Activated CD8-positive, alpha-beta T cell treated with anti-CD3 and anti-CD28 coated beads for 36 hours (primary cell): ENCODE measurements at places on chromosomes 5 and 9.

GRCh38 chr5:9265441-9266287, 280.2 kb downstream of the SEMA5A start:
- H3K4me3 ChIP-seq = no peak overlapping the region
- H3K4me1 ChIP-seq = no peaks in the 10 kb centered on the region
- no peaks in the 10 kb centered on the region for H3K27me3 ChIP-seq
- H3K27ac ChIP-seq = no peak overlapping the region

DNA sequence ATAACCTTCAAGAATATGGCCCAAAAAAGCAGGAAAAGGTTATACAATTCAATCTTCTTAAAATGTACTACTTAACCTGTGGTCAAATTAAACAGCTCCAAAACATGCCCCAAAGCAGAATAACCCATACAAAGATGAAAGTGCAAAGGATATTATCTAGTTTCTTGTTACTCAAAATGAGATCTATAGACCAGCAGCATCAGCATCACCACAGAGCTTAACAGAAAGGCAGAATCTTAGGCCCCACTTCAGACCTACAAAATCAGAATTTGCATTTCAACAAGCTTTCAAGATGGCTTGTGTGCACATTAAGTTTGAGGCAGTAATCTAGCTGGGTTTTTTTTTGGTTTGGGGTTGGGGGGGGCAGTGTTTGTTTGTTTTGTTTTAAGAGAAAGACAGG, 54.0 kb downstream of the SCAI start:
- H3K36me3 ChIP-seq = peaks cover 3% of the 10 kb centered on the region
- no peak for DNase-seq
- no peaks in the 10 kb centered on the region for H3K27me3 ChIP-seq
- H3K4me3 ChIP-seq = no peak overlapping the region
- peaks cover 3% of the 10 kb centered on the region for H3K4me1 ChIP-seq
- H3K27ac ChIP-seq = no peak overlapping the region

DNA sequence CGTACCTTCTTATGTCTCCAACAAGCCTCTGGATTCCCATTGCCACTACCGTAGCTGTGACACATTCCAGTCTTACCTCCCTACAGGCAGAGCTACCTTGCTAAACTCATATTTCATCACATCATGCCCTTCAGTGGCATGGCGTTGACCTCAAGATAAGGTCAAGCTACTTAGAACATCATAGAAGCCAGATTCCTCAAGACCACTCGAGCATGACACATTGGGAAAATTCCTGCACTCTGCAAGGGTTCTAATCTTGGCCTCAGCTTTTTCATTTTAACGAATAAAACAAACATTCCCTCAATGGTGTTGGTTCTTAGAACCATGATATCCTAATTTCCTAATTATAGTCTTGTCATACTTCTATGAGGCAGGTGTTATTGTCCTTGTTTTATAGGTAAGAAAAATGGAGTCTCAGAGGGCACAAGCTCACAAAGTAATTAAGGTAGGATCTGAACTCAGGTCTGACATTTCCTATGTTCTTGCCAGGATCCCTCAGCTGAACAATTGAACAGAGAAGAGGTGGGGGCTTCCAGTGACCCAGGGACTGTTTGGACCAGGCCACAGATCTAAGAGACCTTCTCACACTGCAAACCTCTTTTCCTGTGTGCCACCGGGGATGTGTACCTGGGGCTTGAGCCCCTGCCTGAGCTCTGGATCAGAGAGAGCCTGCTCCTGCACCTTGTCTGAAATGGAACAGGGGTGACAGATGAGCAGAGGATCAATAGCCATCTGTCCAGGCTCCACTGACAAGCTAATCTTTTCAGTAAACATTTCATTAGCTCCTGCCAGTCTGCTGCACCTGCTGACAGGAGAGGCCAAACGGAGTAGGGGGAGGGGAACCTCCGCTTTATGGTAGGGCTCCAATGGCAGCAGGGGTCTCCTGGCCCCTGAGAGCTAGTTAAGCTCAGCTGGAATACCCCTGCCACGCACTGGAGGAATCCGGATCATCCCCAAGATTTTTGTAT, 49.3 kb downstream of the ALG2 start:
- H3K27ac ChIP-seq = no peak overlapping the region
- peaks cover 36% of the 10 kb centered on the region for H3K4me1 ChIP-seq
- no peak overlapping the region for H3K4me3 ChIP-seq
- no peak for DNase-seq

DNA sequence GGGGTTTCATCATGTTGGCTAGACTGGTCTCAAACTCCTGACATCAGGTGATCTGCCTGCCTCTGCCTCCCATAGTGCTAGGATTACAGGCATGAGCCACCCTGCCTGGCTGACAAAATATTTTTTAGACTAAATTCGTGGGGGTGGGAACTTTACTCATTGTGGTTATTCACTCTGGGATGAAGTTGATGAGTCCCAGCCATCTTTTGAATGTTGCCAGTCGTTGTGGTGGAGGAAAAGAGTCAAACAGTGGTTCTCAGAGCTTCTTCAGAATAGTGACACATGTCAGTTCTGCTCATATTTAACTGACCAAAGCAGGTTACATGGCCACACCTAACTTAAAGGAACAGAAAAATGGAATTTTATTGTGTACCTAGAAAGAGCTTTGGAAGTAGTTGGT, 6.9 kb downstream of the SREK1 start:
- H3K4me1 ChIP-seq = peaks cover 57% of the 10 kb centered on the region
- H3K36me3 ChIP-seq = peaks cover 39% of the 10 kb centered on the region
- no peaks in the 10 kb centered on the region for H3K27me3 ChIP-seq
- peak overlapping the region; percentile 53 for H3K27ac ChIP-seq

DNA sequence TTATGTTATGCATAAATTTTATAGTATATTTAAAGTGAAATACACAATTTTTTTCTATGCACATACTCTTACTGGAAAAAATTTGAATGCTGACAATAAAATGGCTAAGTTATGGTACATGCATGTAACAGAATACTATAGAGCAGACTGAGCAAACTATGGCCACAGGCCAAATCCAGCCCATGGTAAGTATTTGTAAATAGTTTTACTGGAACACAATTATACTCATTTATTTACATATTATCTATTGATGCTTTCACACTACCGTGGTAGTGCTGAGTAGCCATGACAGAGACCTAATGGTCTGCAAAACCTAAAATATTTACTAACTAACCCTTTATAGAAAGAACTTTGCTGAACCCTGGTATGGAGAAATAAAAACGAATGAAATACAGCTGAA, 45.7 kb downstream of the TEX10 start:
- no peak overlapping the region for H3K4me3 ChIP-seq
- peaks cover 76% of the 10 kb centered on the region for H3K36me3 ChIP-seq
- DNase-seq = no peak
- peaks cover 23% of the 10 kb centered on the region for H3K4me1 ChIP-seq
- H3K27me3 ChIP-seq = no peaks in the 10 kb centered on the region

DNA sequence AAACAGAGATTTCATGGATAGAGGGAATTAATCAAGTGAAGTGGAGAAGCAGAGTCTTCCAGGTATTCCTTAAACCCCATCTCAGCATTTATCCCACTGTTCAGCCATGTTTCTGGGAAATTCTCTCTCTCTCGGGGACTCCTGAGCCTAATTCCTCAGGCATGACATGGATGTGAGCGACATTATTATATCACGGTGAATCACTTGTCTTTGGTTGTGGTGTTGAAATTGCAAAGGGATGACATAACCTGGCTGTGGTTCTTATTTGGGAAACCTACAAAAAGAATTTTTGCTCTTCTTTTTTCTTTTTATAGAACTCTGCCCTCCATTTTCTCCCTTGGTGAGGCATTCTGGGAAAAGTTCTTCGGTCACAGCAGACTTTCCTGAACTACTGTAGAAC, 457.9 kb upstream of the PTGER4 start:
- peaks cover 53% of the 10 kb centered on the region for H3K4me1 ChIP-seq
- peaks cover 3% of the 10 kb centered on the region for H3K27me3 ChIP-seq
- H3K27ac ChIP-seq = no peak overlapping the region
- H3K4me3 ChIP-seq = no peak overlapping the region
- DNase-seq = no peak

- no peaks in the 10 kb centered on the region for H3K4me1 ChIP-seq
- no peaks in the 10 kb centered on the region for H3K36me3 ChIP-seq
These were observed 223.4 kb upstream of the PRR16 start for GRCh38 chr5:120240706-120241105.

- H3K27me3 ChIP-seq = no peaks in the 10 kb centered on the region
- DNase-seq = no peak
- peaks cover 8% of the 10 kb centered on the region for H3K36me3 ChIP-seq
- no peak overlapping the region for H3K4me3 ChIP-seq
- peaks cover 10% of the 10 kb centered on the region for H3K4me1 ChIP-seq
These were observed 20.8 kb downstream of the SLC46A2 start for GRCh38 chr9:112869917-112870316.

DNA sequence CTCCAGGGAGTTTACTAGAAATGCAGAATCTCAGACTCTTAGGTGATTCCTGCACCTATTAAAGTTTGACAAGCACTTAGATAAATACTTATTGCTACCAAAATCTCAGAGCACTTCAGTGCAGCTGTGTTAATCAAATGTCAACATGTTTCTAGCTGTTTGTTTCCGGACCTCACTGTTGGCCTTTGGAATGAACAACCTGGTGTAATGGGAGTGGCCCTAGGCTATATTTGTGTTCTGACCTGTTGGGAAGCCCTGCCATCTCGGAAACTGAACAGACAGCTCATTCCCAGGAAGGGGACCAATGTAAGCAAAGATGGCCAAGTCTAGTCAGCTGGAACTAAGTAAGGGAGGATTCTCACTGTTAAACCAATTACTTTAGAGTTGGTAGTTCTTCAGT, 145.0 kb upstream of the SLC28A3 start:
- DNase-seq = no peak
- H3K27ac ChIP-seq = no peak overlapping the region
- H3K27me3 ChIP-seq = peaks cover 5% of the 10 kb centered on the region
- no peaks in the 10 kb centered on the region for H3K4me1 ChIP-seq
- H3K36me3 ChIP-seq = no peaks in the 10 kb centered on the region
- H3K4me3 ChIP-seq = no peak overlapping the region

DNA sequence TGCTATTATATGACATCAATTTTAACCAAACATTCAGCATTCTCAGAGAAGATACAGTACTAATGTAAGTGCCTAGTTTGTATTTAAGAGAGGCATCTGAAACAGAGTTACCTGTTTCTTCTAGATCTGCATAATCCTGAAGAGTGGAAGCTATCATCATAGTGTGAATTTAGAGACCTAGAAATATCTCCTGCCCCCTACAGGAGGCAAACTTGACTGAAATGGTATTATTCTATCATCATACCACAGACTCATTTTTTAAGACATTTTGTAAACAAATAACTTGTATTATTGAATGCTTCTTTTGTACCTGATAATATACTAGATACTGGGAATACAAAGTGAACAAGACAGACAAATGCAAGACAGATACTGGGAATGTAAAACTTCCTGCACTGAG, 216.8 kb upstream of the RPS23 start:
- H3K27me3 ChIP-seq = peaks cover 2% of the 10 kb centered on the region
- H3K4me1 ChIP-seq = peaks cover 2% of the 10 kb centered on the region
- no peaks in the 10 kb centered on the region for H3K36me3 ChIP-seq
- DNase-seq = no peak
- no peak overlapping the region for H3K27ac ChIP-seq

DNA sequence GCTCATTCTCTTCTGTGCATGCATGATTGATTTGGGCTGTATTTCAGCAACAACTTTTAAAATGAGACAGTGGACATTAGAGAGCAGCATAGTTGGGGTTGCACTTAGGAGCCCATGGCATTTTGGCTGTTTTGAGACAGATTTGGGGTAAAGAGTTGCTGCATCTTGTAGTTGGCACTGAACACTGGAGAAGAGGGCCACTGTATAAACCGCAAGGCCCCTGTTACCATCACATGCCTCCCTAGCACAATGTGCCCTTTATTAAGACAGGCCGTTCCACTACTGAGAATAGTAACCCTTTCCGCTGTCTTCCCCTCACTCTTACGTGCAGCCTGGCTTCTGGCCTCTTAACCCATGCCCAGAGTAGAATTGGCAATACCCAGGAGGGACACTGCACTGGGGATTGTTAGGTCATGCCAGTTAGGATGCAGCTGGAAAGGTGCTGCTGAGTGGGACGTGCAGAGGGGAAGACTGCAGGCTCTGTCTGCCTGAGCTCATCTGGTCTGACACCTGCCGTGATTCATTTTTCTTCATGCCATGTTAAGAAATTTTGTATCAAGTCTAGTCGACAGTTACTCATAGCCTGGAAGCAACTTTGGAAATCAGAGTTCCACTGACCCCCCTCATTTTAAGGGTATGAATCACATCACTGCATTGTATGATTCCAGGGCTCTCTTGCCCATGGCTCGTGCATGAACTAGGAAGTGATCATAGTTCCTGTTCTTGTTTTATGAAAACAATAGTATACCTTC, 146.9 kb upstream of the DMRT1 start:
- H3K27ac ChIP-seq = no peak overlapping the region
- DNase-seq = no peak
- H3K36me3 ChIP-seq = no peaks in the 10 kb centered on the region
- no peaks in the 10 kb centered on the region for H3K27me3 ChIP-seq
- peaks cover 9% of the 10 kb centered on the region for H3K4me1 ChIP-seq
- no peak overlapping the region for H3K4me3 ChIP-seq

GRCh38 chr9:37337301-37337890, 85.1 kb upstream of the GRHPR start:
- no peaks in the 10 kb centered on the region for H3K27me3 ChIP-seq
- DNase-seq = no peak
- H3K4me3 ChIP-seq = no peak overlapping the region
- no peaks in the 10 kb centered on the region for H3K4me1 ChIP-seq

DNA sequence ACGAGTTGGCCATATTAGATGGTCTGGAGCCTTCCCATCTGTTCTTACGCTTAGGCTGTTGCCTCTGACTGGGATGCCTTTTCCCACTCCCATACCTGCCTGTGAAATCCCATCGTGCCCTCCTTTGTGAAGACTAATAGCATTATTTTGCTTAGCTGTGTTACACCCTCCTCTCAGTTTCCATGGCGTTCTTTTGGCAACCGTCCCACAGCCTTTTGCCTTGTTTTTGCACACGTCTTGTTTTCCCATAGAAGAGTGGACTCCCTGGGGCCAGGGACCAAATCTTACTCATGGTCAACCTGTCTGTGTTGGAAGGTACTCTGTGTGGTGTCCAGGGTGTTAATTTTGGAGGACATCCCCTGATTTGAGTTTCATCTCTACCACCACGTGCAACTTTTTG, 242.1 kb downstream of the HSPA4 start:
- peaks cover 8% of the 10 kb centered on the region for H3K4me1 ChIP-seq
- no peaks in the 10 kb centered on the region for H3K27me3 ChIP-seq
- H3K36me3 ChIP-seq = no peaks in the 10 kb centered on the region
- no peak for DNase-seq
- H3K4me3 ChIP-seq = no peak overlapping the region

DNA sequence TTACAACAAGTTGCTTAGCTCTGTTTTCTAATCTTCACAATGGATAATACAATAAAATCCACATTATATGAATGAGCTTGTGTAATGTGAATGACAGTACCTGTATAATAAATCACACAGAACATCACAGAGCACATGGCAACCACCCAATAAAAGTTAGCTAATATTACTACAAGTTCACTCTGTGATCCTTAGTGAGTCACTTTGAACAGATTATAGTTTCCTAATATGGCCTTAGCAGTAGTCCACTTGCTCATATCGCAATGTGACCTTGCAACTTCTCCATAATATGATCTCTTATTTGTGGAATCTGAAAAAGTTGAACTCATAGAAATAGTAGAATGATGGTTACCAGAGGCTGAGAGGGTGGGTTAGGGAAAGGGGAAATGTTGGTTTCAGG, 361.3 kb downstream of the PTPRD start:
- no peak overlapping the region for H3K27ac ChIP-seq
- H3K27me3 ChIP-seq = no peaks in the 10 kb centered on the region
- no peak for DNase-seq
- H3K4me1 ChIP-seq = no peaks in the 10 kb centered on the region
